Activated gamma-delta T cell treated with anti-CD3 and anti-CD28 coated beads, Interleukin-2, amount 50 U/mL, for 16 hours (primary cell): ENCODE measurements at places on chromosomes 12 and 14.

- DNase-seq, result peak; percentile 14
Measured at GRCh38 chr12:104957719-104958000, 430 bp downstream of the SLC41A2 start.

GRCh38 chr12:123266679-123267277 lies 4.9 kb downstream of the CDK2AP1 start:
- DNase-seq, result no peak

GRCh38 chr12:90299121-90299520 lies 590.5 kb upstream of the ATP2B1 start:
- no peak for DNase-seq

DNA sequence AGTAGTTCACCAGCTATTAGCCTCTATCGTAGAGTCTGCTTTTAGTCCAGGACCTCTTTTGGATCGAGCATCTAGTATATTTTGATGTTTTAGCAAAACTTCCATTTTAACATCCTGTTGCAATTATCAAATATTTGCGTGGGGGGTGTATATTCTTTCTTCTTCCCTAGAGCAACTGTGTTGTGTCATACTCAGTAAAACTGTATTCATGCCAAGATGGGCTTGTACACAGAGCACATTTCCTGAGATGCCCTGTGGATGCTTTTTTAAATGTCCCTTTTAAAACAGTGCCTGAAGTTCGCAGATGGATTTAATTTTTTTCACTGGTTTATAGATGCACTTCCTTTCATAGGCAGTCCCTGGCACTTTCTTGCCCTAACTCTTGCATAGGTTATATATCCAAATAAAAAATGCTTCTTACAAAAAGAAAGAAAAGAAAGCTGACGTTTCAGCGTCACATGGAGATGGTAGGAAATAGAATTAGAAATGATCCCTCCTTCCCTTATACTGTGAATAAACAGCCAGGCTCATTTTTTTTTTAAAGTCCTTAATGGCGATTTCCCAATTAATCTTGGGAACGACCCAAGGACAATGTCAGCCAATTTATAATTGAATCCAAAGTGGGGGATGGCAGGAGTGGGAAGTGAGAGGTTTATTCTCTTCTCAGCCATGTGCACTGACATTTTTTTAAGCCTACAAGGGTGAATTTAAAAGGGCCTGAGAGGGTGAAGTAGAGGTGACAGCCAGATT lies 247.0 kb downstream of the SLC41A2 start:
- no peak for DNase-seq

- no peak for DNase-seq
Measured at GRCh38 chr12:1912580-1913376, 5.7 kb downstream of the CACNA2D4 start.
